Heart left ventricle (tissue), 16 donors: ENCODE measurements at places on chromosomes 11 and 22. TPM values are rescaled to one million over a fixed set of nuclear protein-coding genes. Genes with fewer than 3 reads are reported as not detected.

DNA sequence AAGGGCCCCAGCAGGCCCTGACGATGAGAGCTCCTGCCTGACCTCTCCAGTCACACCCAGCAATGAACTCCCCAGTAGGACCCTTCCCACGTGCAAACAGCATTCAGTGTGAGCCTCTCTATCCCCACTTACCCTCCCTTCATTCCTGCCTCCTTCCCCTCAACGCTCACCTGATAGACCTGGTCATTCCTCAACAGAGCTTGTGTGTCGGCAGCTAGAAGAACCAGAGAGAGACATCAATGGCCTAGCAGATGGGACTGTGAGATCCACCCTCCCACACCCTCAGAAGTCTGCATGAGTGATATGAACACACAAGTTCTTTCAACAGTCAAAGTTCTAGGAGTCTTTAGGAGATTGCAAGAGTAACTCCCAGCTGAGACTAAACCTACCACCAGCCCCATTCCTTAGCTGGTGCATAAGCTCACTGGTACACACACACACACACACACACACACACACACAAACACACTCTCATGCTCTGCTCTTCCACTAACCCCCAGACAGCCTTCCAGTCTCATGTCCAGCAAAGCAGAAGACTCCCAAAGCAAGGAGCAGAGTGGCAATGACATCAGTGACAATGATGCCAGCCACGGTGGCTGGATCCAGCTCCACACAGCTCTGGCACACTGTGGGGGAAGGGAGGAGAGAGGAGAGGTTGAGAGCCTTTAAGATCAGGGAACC is 3.1 kb downstream of the CD3D start:
- H3K36me3 ChIP-seq = no peaks in the 10 kb centered on the region
- H3K27me3 ChIP-seq = no peaks in the 10 kb centered on the region
- no peak overlapping the region for H3K27ac ChIP-seq
- no peak overlapping the region for H3K4me3 ChIP-seq

DNA sequence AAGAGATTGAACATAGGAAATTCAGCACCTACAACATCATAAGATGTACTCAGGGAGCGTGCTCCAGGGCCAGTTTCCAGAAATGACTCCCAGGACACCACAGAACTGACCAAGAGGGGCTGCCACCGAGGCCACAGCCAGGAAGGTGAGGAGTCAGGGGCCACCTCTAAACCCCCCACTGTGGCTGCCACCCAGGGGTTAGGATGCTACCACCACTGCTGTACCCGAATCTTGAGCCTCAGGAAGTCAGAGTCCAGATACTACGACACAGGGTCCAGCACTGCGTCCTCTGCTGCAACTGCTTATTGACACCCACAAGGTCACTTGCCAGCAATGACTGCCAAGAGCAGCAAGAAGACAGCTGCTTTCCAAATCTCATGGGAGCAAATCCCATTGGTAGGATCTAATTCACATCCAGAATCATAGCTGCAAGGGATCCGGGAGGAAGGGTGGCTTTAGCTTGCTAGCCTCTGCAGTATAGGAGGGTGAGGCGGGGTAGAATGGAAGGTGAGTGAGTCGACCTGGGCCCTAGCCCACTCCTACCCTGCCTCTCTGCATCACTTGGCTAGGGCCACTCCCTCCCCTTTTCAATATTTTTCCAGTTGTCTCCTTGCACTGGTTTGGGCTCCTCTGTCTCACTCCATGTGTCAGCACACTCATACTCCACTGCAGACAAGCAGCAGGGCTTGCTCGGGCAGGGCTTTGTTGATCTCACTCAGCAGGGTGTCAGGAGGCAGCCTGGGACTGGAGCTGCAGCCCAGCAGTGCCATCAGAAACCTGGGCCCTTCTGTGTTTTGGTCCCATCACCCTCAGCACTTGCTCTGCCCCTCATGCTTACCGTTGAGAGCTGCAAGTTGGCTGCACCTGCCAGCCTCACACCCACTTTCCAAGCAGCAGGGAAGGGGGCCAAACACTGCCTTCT is 18.1 kb upstream of the CYTH4 start:
- no peaks in the 10 kb centered on the region for H3K36me3 ChIP-seq
- peaks cover 17% of the 10 kb centered on the region for H3K4me1 ChIP-seq
- H3K27ac ChIP-seq = no peak overlapping the region

SPON1 gene
- total RNA-seq = 14.7 TPM

DNA sequence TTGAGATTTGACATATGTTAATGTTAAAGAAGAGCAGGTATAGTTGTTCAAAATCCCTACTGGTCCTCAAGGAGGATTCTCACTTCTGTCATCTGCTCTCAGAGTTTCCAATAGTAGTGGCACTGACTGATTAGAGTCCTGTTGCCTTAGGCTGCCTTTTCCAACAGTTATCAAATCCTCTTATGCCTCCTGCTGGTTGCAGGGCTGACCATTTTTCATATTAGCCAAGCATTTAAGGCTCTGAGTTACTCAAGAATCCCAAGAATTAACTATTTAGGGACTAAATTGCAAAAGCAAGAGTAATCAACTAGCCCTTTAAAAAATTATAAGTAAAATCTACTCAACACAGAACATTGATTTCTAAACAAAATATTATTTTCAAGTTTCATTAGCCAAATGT is 212.0 kb upstream of the CHORDC1 start:
- H3K4me1 ChIP-seq = no peaks in the 10 kb centered on the region
- H3K27ac ChIP-seq = no peak overlapping the region
- no peaks in the 10 kb centered on the region for H3K27me3 ChIP-seq
- H3K4me3 ChIP-seq = no peak overlapping the region
- no peaks in the 10 kb centered on the region for H3K36me3 ChIP-seq

GRCh38 chr22:38865201-38866023 is 6.6 kb downstream of the CBX6 start:
- peaks cover 10% of the 10 kb centered on the region for H3K4me1 ChIP-seq
- H3K4me3 ChIP-seq = no peak overlapping the region
- H3K27ac ChIP-seq = peak overlapping the region; percentile 92
- no peaks in the 10 kb centered on the region for H3K27me3 ChIP-seq
- H3K36me3 ChIP-seq = peaks cover 44% of the 10 kb centered on the region

DNA sequence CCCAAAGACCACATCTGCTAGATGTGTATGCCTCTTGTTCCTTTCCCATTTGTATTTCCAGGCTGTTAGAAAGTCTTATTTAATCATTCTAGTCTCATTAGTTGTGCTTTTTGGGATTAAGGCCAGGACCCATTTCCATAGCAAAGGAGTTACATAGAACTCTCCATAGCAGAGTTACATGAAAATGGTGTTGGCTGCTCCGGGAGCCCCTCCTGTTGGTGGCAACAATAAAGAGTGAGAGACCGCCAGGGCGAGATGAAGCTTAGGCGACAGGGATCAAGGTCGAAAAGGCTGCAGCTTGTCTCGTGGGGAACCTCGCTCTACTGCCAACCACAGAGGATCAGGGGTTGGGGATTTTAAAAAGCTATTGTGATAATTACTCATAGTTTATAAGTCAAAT is 58.3 kb downstream of the GRIK4 start:
- H3K36me3 ChIP-seq = no peaks in the 10 kb centered on the region
- H3K4me1 ChIP-seq = peaks cover 7% of the 10 kb centered on the region
- no peak overlapping the region for H3K27ac ChIP-seq
- peaks cover 2% of the 10 kb centered on the region for H3K27me3 ChIP-seq
- no peak for DNase-seq
- H3K4me3 ChIP-seq = no peak overlapping the region

IGLL1 gene
- total RNA-seq = not detected

- no peak for DNase-seq
- no peaks in the 10 kb centered on the region for H3K4me1 ChIP-seq
- H3K36me3 ChIP-seq = no peaks in the 10 kb centered on the region
- H3K4me3 ChIP-seq = no peak overlapping the region
- H3K27ac ChIP-seq = no peak overlapping the region
- H3K27me3 ChIP-seq = no peaks in the 10 kb centered on the region
Observed at GRCh38 chr11:98771791-98772190, 249.0 kb upstream of the CNTN5 start.

- peaks cover 71% of the 10 kb centered on the region for H3K36me3 ChIP-seq
- H3K4me3 ChIP-seq = no peak overlapping the region
- no peaks in the 10 kb centered on the region for H3K27me3 ChIP-seq
- no peaks in the 10 kb centered on the region for H3K4me1 ChIP-seq
- DNase-seq = no peak
Observed at GRCh38 chr11:34451053-34451452, 12.3 kb downstream of the CAT start.

DNA sequence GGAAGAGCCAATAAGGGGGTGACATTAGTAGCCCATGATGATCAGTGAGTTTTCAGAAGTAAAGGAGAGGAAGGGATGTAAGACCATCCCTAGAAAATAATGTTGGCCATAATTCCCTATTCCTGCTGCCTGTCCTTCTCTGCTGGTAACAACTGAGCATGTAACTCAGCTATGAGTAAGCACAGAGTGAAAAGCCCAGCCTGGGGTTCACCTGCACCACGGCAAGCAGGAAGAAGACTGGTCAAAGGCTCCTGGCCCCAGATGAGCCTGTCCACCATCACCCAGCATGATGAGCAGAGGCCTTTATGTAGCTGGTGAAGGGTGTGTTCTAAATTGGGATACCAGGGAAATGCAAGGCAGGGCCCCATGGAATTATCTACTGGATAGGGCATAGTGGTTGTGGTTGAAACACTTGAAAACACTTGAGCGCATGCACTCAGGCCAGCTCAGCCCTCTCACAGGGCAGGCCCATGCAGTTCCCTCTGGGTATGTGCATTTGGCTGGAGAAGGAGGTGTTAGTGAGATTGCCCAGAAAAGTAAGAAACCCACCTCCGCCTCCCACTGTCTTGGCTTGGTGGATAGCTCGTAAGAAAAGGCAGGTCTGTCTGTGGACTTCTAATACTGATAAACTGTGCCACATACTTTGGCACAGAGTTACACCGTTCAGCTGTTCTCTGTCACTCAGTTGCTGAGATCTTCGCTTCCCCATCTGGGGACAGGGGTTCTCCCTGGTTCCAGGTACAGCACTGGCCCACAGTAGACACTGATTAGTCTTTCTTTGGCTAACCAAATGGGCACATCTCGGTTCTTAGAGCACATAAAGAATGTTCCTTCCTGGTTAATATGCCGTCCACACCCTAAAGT is 86.8 kb downstream of the AMOTL1 start:
- peaks cover 92% of the 10 kb centered on the region for H3K36me3 ChIP-seq
- H3K4me1 ChIP-seq = peaks cover 29% of the 10 kb centered on the region
- DNase-seq = peak; percentile 67

GRCh38 chr22:50010676-50011446 is 1.7 kb downstream of the IL17REL start:
- H3K4me3 ChIP-seq = no peak overlapping the region
- no peak overlapping the region for H3K27ac ChIP-seq

GRCh38 chr11:86243396-86243795 is 1.2 kb upstream of the EED start:
- DNase-seq = no peak
- H3K27me3 ChIP-seq = no peaks in the 10 kb centered on the region
- no peaks in the 10 kb centered on the region for H3K4me1 ChIP-seq
- H3K4me3 ChIP-seq = no peak overlapping the region
- no peak overlapping the region for H3K27ac ChIP-seq
